ENCODE measurements at places on chromosomes 16 and 17. TPM values are rescaled to one million over a fixed set of nuclear protein-coding genes. Genes with fewer than 3 reads are reported as not detected.

- H3K4me3 ChIP-seq: no peak overlapping the region
- no peaks in the 10 kb centered on the region for H3K36me3 ChIP-seq
- H3K4me1 ChIP-seq: peaks cover 61% of the 10 kb centered on the region
- H3K27me3 ChIP-seq: no peaks in the 10 kb centered on the region
- no peak overlapping the region for H3K27ac ChIP-seq
These were observed 27.1 kb downstream of the HOXB1 start for GRCh38 chr17:48503747-48504146.

- no peaks in the 10 kb centered on the region for H3K36me3 ChIP-seq
- H3K4me1 ChIP-seq: peaks cover 68% of the 10 kb centered on the region
- no peaks in the 10 kb centered on the region for H3K27me3 ChIP-seq
These were observed 43.9 kb downstream of the CHD9 start for GRCh38 chr16:53098526-53099317.

Gene ZNF19
- 6.8 TPM for total RNA-seq

DNA sequence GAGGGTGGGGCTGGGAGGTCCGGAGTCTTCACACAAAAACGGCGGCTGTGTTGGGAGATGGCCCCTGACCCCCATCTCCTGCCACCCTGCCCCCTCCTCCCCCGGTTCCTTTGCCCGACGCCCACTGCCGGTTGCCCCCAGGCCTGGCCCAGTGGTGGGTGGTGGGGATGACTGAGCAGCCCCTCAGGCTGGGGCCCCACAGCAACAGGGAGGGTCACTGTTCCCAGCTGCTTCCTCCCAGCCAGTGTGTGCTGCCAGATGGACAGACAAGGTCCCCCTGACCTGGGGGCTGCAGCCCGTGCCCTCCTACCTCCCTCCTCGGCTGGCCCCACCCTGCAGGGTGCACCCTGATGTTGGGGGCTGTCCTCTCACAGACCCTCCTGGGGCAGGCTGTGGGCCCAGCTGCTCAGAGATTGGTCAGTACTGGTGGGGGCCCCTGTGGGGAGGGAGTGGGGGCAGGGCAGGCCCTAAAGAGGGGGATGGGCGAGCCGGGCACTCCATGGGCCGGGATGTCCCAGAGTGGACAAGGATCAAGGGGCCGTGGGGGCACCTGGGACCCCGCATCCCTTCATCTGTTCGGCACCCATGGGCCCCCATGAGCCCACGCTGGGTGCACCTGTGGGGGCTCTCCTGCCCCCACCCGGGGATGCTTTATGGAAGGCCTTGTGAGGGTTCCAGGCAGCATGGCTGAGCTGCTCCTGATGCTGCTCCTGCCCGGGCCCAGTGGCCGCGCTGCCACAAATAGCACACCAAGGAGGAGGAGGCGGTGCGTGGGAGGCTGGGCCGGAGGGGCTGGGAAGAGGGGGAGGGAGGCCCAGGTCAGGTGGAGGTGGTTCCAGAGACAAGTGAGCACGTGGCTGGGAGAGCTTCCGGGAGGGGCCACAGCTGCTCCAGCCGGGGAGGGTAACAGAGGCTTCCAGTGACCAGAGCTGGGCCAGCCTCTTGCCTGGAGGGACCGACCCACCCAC lies 5.1 kb downstream of the C1QTNF8 start:
- no peak overlapping the region for H3K4me3 ChIP-seq
- no peaks in the 10 kb centered on the region for H3K36me3 ChIP-seq
- H3K27ac ChIP-seq: no peak overlapping the region

DNA sequence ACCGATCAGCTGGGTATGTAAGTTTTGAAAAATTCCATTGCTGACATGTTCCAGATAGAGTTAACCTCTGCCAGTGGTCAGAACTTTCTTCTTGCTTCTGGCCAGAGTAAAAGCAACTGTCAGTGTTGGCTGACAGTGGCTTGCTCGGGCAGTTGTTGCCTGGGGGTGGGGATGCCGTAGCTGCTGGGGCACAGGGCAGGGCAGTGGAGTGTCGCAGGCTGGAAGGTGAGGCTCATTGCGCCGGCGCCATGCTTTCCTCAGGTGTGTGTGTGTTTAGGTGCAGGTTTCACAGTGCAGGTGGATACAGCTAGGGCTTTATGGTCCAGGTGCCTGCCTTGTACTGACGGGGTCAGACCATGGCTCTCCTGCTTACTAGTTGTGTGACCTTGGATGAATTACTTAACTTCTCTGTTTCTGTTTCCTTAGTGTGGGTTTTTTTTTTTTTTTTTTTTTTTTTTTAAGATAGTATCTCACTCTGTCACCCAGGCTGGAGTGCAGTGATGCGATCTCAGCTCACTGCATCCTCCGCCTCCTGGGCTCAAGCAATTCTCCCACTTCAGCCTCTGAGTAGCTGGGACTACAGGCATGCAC lies 156.4 kb downstream of the SNX29 start:
- no peaks in the 10 kb centered on the region for H3K27me3 ChIP-seq
- H3K27ac ChIP-seq: no peak overlapping the region
- H3K4me3 ChIP-seq: no peak overlapping the region

Gene CRYBA1
- total RNA-seq: not detected

- no peak overlapping the region for H3K27ac ChIP-seq
- no peak overlapping the region for H3K4me3 ChIP-seq
- no peaks in the 10 kb centered on the region for H3K4me1 ChIP-seq
- H3K27me3 ChIP-seq: peaks cover 7% of the 10 kb centered on the region
These were observed 211.3 kb downstream of the CCDC182 start for GRCh38 chr17:57533684-57534305.

Gene CHD9NB
- total RNA-seq: 2.8 TPM

DNA sequence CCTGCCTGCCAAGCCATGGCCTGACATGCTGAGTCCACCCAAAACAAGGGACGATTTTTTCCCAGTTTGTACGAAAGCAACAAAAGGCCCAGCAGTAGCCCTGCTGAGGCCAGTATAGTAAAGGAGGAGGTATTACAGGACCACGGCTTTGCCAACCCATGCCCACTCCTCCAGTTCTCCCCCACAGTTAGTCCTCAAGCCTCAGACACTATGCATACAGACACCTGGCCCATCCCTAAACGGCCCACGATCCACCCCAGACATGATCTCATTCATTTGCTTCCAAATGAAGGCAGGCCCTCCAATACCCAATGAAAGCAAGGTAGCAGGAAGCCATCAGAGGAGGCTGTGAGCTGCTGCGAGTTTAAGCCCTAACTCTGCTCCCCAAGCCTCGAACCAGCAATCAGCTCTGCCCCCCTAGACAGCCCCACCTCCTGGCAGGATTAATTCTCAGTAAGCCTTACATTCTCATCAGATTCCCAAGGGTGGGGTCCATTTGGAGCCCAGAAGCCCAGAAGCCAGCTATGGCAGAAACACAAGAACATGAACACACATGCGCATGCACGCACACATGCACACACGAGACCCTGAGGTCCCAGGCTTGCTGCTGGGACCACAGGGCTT lies 4.9 kb downstream of the HDAC5 start:
- no peak overlapping the region for H3K4me3 ChIP-seq
- H3K36me3 ChIP-seq: no peaks in the 10 kb centered on the region
- H3K4me1 ChIP-seq: peaks cover 7% of the 10 kb centered on the region

Gene RTN4RL1
- 0.35 TPM for total RNA-seq

GRCh38 chr17:29726715-29727252 lies 104.1 kb upstream of the CORO6 start:
- DNase-seq: no peak
- H3K4me1 ChIP-seq: peaks cover 12% of the 10 kb centered on the region
- H3K36me3 ChIP-seq: no peaks in the 10 kb centered on the region
- H3K27ac ChIP-seq: no peak overlapping the region
- no peaks in the 10 kb centered on the region for H3K27me3 ChIP-seq

- H3K36me3 ChIP-seq: no peaks in the 10 kb centered on the region
- no peak overlapping the region for H3K4me3 ChIP-seq
- no peaks in the 10 kb centered on the region for H3K4me1 ChIP-seq
- H3K27me3 ChIP-seq: peaks cover 3% of the 10 kb centered on the region
- no peak for DNase-seq
- no peak overlapping the region for H3K27ac ChIP-seq
These were observed 202.8 kb upstream of the CPHXL start for GRCh38 chr16:75929046-75929445.

DNA sequence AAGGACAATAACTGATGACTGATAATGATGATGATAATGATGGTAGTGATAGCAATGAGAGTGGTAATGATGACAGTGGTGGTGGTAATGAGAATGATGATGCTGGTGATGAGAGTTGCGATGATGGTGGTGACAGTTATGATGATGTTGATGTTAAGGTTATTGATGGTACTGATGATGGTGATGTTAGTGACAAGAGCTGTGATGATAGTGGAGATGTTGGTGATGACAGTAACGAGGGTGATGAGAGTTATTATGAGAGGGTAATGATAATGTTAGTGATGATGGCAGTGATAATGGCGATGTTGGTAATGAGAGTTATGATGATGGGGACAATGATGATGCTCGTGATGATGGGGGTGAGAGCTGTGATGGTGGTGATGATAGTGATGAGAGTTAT lies 13.2 kb upstream of the TMEM132E start:
- H3K36me3 ChIP-seq: no peaks in the 10 kb centered on the region
- DNase-seq: no peak
- peaks cover 29% of the 10 kb centered on the region for H3K27me3 ChIP-seq
- H3K4me3 ChIP-seq: no peak overlapping the region
- H3K27ac ChIP-seq: no peak overlapping the region
- no peaks in the 10 kb centered on the region for H3K4me1 ChIP-seq

Gene VWA3A
- total RNA-seq: 0.73 TPM

Gene ITGAX
- 1.2 TPM for total RNA-seq

Gene MARVELD3
- total RNA-seq: 28.5 TPM
